ENCODE measurements at places on chromosomes 1 and 21.

GRCh38 chr1:20521960-20522861 lies 14.3 kb upstream of the MUL1 start:
- peak; percentile 53 for DNase-seq

- no peak for DNase-seq
Measured at GRCh38 chr1:157806431-157807149, 13.3 kb downstream of the FCRL1 start.

DNA sequence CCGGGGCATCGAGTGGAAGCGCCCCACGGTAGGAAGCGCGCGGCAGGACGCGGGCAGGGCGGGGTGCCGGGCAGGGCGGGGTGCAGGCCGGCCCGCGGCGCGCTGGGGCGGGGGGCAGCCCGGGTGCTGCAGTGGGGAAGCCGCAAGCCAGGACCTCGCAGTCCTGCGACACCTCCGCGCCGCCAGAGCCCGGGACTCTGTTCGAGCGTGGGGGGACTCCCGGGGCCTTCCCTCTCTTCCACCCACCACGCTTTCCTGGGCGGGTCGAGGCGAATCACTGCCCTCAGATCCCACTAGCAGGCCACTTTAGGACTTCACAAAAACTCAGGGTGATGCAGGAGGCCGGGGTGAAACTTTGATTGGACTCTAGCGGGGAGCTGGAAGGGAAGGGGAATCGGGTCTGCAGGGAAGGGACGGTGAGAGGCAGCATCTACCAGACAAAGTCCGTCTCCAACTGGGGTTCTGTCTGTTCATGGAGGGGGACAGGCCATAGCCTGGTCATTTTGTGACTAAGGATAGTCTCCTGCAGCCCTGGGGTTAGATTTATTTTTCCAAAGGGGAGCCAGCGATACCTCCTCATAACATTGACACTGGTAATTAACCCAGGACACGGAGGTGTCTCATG lies 623 bp downstream of the CAPN2 start:
- DNase-seq: no peak

- DNase-seq: no peak
Measured at GRCh38 chr1:119410961-119411360, 4.0 kb upstream of the HSD3B2 start.

- no peak for DNase-seq
Measured at GRCh38 chr1:42163114-42163513, 1.4 kb downstream of the GUCA2A start.

GRCh38 chr1:245245021-245245667 lies 90.4 kb downstream of the KIF26B start:
- no peak for DNase-seq

GRCh38 chr1:103460511-103460910 lies 65.0 kb upstream of the RNPC3 start:
- DNase-seq: no peak

DNA sequence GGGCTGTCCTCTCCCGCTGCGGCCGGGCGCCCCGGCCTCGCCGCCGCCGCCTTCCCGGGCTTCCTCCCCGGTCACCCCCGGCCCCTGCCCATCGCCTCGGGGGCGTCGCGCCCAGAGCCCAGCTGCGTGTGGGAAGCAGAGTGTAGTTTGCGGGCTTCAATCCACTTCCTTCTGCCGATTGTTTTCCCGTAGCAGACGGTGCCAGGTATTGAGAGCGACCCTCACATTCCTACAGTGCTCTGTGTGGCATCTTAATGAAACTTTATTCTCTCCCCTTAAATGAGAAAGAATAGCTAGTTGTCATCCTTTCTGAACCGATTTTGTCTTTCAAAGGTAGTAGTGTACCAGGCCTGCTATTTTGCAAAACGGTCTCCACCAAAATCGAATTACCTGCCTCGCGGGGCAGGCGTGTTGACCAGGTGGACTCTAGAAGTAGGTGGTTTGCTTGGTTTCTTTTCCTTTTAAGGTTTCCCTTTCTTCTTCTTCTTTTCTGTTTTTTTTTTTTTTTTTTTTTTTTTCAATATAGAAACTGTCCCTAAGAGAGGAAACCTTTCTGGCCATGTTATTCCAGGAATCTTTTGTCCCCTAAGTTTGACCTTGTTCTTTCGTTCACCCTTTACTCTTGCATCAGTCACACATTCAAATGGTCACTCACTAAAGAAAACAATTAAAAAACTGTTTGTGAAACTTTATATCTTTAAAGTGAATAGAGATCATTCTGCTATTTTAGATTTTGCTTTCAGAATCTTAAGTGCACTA lies 881 bp downstream of the USP25 start:
- DNase-seq: peak; percentile 77

- DNase-seq: no peak
Measured at GRCh38 chr1:154463512-154463990, 38.5 kb upstream of the TDRD10 start.

GRCh38 chr1:109757936-109758786 lies 5.6 kb downstream of the EPS8L3 start:
- DNase-seq: no peak

GRCh38 chr1:243475966-243476365 lies 220.1 kb downstream of the SDCCAG8 start:
- no peak for DNase-seq

DNA sequence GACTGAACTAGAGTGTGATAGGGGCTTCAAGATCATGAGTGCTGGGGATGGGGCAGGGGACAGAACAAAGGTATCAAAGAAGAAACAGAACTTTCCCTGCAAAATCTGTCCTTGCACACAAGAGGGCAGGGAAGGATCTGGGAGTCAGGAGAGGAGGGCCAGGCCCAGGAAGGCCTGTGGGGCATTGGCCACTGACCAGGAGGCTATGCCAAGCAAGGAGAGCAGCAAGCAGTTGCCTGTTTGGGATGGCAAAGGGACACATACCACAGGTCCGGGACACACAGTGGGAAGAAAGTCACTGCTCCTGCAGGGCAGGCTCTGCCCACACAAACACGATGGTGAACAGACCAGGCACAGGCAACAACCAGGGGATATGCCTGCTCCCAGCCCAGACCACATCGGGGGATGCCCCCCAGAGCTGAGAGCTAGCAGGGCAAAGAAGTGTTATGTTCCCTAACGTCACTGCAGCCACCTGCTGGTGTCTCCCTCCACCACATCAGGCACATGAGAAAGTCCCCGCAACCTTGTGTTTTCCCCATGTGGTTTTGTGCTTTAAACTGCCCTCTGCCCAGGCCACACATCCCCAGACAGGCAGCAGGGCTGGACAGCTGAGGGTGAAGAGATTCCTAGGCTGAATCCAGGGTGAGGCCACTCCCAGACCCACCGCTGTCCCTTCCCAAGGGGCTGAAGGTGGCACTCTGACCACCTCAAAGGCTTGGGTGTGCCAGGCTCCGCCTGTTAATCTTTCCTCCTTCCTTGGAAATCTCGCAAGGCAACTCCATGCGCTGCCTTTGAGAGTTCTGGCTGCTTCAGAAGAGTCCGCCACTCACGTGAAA lies 53.6 kb downstream of the KIF21B start:
- no peak for DNase-seq

DNA sequence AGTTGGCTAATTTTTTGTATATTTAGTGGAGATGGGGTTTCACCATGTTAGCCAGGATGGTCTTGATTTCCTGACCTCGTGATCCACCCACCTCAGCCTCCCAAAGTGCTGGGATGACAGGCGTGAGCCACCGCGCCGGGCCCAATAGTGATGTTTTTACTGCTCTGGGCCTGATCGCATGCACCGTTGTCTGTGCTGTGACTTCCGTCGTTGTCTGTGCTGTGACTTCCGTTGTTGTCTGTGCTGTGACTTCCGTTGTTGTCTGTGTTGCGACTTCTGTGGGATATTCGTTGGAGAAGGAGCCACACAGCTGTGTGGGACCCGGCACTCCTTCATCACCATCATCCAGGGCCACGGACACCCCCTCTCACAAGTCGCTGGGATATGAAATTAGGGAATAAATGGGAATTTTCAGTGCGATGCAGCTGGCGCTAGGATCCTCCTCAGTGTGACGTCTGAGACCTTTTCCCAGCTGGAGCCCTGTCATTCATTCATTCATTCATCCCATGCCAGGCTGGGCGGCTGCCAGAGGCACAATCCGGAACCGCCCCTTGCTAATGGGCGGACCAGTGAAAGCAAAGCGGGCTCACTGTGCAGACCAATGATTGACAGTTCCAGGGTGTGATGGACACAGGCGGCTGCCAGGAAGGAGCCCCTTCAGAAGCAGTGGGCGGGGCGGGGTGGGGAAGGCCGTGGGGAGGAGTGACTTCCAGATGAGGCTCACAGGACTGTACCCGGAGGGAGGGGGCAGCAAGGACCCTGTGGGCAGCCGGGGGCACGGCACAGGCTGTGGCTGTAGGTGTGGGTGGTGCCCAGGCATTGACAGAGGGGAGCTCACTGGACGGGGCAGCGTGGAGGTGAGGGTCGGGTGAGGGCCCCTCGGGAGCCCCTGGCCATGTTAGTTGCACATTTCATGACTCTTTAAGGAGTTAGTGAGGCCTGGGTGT lies 48.9 kb downstream of the PRKCZ start:
- DNase-seq: peak; percentile 7

- no peak for DNase-seq
Measured at GRCh38 chr1:227661495-227661894, 73.6 kb downstream of the JMJD4 start.

- no peak for DNase-seq
Measured at GRCh38 chr1:9730096-9730901, 78.8 kb downstream of the PIK3CD start.

GRCh38 chr1:55694310-55694801 lies 479.2 kb upstream of the USP24 start:
- DNase-seq: no peak

DNA sequence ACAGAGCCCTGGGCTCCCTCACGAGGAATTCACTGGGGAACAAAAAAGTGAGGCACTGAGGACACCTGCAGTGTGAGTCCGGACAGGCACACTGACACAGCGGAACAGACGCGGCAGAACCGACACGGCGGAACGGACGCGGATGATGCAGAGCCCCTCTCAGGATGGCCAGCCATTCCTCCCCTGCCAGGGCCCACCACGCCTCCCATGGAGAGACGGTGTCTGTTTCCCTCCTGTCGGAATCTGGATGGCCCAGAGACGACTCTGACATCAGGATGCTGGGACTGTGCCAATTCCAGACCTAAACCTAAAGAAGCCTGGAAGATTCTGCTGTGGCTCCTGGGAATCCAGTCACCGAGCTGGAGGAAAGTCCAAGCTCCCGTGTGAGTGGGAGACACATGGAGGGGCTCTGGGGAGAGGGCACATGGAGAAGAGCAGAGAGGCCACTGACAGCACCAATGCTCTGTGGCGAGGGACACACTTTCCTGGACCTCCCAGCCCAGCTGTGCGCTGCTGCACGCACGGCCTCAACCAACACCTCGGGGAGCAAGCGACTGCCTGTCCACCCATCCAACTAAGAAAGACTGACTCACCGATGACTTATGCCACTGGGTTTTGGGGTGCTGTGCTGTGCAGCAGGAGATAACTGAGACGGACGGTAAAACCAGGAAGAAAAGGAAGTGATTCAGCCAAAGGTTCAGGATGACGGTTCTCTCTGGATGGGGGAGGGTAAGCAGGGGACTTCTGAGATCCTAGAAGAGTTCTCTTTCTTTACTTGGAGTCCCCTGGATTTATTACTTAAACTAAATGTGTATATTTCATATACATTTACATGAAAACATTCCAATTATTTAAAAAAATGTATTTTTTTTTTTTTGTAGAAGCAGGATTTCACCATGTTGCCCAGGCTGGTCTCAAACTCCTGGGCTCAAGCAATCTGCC lies 23.3 kb downstream of the ZBTB17 start:
- no peak for DNase-seq

DNA sequence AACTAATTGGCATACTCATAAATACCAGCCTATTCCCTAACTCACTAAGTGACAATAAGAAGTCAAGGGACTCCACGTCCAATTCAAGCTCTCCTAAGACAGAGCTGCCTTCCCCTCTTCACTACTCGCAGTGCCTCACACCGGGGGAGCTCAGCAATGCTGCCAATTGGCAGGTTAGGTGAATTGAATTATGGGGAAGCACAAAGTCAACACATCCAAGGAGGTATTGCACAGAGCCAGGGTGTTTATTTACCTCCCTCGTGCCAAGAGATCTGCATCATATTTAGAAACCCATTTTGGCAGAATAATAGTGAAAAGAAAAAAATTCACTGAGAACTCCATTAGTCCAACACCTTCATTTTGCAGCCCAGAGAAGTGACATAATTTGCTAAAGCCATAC lies 20.4 kb upstream of the TNR start:
- DNase-seq: no peak

GRCh38 chr1:184319879-184320278 lies 67.0 kb upstream of the C1orf21 start:
- DNase-seq: no peak

- DNase-seq: no peak
Measured at GRCh38 chr1:73782901-73783300, 415.1 kb downstream of the LRRIQ3 start.

DNA sequence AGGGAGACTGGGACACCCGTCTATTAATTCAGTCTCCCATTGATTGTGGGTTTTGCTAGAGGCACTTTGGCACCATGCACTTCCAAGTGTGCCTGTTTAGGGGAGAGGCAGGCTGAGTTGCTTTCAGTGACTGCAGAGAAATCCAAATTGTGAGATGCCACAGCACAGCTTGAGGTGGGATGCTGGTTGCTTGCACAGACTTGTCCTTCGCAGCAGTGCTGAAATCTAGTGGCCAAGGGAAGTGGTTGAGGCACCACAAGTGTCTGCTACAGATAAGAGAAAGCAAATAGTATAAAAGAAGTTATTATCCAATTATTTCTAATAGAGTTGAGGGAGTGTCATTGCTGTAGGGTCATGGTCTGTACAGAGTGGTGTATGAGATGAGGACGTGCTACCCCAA lies 40.0 kb upstream of the APP start:
- no peak for DNase-seq

DNA sequence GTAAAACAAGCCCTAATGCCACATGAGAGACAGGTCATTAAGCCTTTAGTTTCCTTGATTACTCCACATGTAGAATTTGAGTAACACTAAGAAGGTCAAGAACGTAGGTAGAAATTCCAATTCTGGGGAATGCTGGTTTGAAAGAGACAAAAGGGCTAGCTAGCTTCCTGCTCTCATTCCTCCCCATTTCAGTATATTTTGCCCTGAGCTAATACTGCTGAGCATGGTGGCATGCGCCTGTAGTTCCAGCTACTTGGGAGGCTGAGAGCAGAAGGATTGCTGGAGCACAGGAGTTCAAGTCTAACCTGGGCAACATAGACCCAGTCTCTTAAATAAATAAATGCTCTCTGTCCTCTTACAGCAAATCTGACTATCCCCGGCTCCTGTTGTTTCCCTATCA lies 12.8 kb downstream of the PRDX6 start:
- DNase-seq: no peak

All from psoas muscle (tissue), 8 donors.